ENCODE measurements at places on chromosomes 5 and 9.
A peak's percentile ranks its signal among the peaks of the same experiment; 100 is the strongest.

GRCh38 chr9:126165755-126166154 is 160.9 kb upstream of the MVB12B start:
- DNase-seq, result no peak

DNA sequence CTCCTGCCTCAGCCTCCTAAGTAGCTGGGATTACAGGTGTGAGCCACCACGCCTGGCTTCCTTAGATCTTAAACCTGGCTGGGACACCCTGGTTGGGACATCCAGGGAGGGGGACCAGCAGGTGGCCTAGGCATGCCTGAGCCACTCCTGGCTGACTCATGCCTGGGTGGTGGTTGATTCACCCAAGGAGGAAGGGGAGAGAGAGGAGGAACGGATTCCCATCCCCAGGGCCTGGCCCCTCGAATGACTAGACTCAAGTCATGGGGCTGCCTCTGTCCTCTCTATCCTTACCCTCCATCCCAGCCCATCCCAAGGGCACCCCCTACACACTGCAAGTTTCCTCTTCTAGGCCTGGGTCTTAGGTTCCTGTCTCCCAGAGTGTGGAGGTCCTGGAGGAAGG is 12.7 kb downstream of the EEIG1 start:
- no peak for DNase-seq

DNA sequence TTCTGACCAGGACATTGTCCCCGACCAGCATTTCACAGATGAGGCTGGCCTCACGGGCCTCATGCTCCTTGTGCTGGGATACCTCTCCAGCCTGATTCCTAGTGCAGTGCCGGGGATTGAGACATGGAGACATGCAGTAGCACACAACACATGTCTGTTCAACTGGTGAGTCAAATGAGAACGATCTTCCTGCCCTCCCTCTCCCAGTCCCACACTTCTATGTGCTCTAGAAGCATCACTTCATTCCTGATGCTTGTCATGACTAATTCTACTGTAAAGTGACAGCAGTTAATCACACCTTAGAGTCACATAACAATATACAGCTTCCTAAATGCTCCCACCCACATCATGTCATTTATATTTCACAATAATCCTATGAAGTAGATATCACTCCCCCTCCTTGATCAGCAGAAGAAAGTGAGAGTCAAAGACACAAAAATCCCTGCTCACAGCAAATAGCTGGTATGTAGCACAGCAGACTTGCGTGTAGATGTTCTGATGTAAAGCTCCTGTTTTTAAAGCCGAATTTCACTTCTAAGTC is 101.8 kb downstream of the CCDC192 start:
- DNase-seq, result no peak

DNA sequence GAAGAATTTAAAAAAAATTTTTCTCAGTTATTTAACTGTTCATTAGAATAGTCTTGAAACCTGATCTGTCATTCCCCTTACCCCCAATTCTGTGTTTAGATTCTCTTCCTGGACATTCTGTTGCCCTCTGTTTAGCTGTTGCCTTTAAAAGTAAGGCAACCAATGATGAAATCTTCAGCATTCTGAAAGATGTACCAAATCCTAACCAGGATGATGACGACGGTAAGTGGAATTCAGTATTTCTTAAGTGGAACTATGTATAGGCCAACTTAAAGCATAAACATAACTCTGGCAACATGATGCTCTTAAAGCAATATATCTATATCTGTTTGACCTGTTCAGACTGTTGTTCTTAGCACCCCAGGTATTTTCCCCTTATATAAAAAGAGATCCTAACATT is 27.2 kb downstream of the NCBP1 start:
- no peak for DNase-seq

GRCh38 chr9:114389612-114390368 is 2.0 kb upstream of the AKNA start:
- DNase-seq, result no peak

- DNase-seq, result no peak
Observed at GRCh38 chr5:59661311-59661710, 232.2 kb downstream of the PDE4D start.

DNA sequence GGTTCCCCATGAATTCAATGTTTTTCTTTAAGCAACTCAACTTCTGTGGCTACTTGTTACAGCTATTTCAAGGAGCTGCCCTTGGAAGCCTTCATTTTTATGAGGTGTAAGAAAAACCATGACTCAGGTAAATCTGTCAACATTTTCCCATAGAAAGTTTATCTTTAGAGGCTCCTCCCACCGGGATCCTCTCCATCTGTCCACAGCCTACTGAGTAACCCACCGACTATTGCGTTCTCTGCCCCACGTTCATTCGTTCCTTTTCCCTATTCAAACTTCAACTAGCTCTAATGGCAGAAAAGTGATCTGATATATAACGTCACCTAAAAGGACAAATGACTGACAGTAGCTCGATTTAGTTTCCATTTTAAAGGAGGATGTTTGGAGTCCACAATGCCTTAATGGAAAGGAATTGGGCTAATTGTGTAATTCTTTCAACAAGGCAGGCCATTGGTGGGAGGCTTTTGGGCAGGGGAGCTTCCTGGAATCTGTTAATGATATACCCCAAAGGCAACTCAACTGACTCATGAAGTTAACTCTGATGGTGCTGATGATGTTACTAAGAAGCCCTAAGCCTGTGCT is 29.3 kb upstream of the NR3C1 start:
- no peak for DNase-seq

- peak; percentile 4 for DNase-seq
Observed at GRCh38 chr9:124929464-124929863, 11.4 kb downstream of the GOLGA1 start.

DNA sequence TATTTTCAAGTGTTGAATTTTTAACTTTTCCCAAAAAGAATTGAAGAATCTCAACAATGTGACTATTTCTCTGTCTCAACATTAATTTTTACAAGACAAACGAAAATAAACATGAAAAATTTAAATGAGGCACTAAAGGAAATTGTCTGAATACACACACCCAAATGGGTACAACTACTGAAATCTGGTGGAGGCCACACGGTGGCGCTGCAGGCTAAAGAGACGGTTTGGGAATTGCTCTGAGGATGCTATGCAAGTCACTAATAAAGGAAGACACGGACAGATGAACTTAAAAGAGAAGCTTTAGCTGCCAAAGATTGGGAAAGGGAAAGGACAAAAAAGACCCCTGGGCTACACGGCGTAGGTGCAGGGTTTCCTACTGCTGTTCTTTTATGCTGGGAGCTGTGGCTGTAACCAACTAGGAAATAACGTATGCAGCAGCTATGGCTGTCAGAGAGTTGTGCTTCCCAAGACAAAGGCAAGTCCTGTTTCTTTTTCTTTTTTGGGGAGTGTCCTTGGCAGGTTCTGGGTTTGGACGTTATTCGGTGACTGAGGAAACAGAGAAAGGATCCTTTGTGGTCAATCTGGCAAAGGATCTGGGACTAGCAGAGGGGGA is at the start of gene PCDHB10:
Gene PCDHB10 (plus strand): TSS at position 244 of the 616 bp plus-strand sequence. CDS start 200 bp downstream, at position 444.
- peak; percentile 15 for DNase-seq
